Peyer's patch (tissue), 4 donors: ENCODE measurements at places on chromosomes 5 and 9. TPM values are rescaled to one million over a fixed set of nuclear protein-coding genes. Genes with fewer than 3 reads are reported as not detected.

GRCh38 chr9:121285835-121286687, 18.1 kb downstream of the GSN start:
- H3K27me3 ChIP-seq = no peaks in the 10 kb centered on the region
- no peak overlapping the region for H3K4me3 ChIP-seq
- H3K27ac ChIP-seq = peak overlapping the region; percentile 93
- no peaks in the 10 kb centered on the region for H3K36me3 ChIP-seq

DNA sequence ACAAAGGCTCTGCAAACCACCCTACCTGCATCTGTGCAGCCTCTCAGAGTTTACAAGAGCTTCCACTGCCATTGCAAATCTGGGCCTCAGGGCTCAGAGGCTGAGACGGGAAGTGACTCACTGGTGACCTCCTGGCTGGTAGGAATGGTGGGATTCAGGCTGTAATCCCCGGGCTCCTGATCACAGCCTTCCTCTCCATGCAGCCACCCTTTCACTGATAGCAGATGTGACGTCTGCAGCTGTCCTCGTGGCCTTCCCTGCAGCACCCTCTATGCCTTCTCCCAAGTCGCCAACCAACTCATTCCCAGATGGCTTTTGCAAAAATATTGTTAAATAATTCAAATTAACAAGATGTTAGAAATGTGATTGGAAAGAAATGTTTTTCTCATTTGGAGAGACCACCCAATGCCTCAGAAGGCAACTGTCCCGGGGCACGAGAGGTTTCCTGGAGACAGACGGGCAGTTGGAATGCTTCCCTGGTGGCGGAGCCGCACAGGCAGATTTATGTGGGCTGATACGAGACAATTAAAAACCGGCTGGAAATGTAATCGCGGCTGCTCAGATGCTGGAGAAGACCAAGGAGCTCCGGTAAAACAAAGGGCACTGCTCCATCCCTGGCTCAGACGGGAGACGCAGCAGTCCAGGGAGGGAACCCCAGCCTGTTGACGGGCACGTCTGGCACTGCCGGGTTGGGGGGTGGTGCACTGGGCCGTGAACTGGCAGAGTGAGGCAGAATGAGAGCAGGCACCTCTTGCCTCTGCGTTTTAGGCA, 34.4 kb upstream of the SLC25A51 start:
- H3K36me3 ChIP-seq = no peaks in the 10 kb centered on the region
- no peak overlapping the region for H3K27ac ChIP-seq
- DNase-seq = no peak
- no peaks in the 10 kb centered on the region for H3K4me1 ChIP-seq
- H3K27me3 ChIP-seq = no peaks in the 10 kb centered on the region

Gene DNAH5
- 0.35 TPM for total RNA-seq

Gene ZDHHC21
- 39.4 TPM for total RNA-seq

- H3K36me3 ChIP-seq = no peaks in the 10 kb centered on the region
- no peak for DNase-seq
- H3K27me3 ChIP-seq = no peaks in the 10 kb centered on the region
These were observed 389.0 kb downstream of the RASEF start for GRCh38 chr9:82673919-82674318.

Gene IL9
- total RNA-seq = not detected

- no peaks in the 10 kb centered on the region for H3K36me3 ChIP-seq
- H3K4me1 ChIP-seq = no peaks in the 10 kb centered on the region
- no peak for DNase-seq
- no peak overlapping the region for H3K27ac ChIP-seq
- no peaks in the 10 kb centered on the region for H3K27me3 ChIP-seq
- H3K4me3 ChIP-seq = no peak overlapping the region
These were observed 147.3 kb downstream of the ACTL7B start for GRCh38 chr9:108708448-108708847.
